Stimulated activated CD4-positive, alpha-beta T cell treated with anti-CD3 and anti-CD28 coated beads, Interleukin-2, amount 100 ng/mL, for 24 hours (primary cell): ENCODE measurements at places on chromosomes 13 and 19.

- DNase-seq: no peak
These were observed 319.7 kb downstream of the KCNRG start for GRCh38 chr13:50334944-50335343.

GRCh38 chr13:73958657-73959397, 175.4 kb downstream of the KLF12 start:
- DNase-seq: no peak

- no peak for DNase-seq
These were observed 359.8 kb upstream of the HTR2A start for GRCh38 chr13:47256618-47257017.

DNA sequence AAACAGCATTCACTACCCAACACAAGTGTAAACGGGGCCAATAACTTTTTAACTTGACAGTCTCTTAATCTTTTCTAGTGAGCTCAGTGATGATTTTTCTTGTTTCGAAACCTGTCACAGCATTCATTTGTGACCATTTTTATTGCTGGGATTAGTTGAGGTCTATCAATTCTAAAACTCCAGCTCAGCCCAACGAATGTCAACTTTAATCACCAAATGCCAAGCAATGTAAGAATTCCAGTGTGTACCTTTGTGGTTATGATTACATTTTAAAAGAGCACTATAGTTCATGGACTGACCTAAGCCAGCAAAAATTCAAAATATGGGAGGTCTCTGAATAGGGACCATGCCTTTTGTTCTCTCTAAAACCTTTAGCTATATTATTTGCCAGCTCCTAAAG, 694.3 kb upstream of the SGCG start:
- DNase-seq: no peak

GRCh38 chr19:58544591-58545285, 874 bp downstream of the TRIM28 start:
- DNase-seq: no peak

GRCh38 chr19:45828945-45829344, 13.8 kb upstream of the RSPH6A start:
- DNase-seq: no peak

- no peak for DNase-seq
These were observed 194.7 kb downstream of the ZNF536 start for GRCh38 chr19:30566681-30567420.

GRCh38 chr19:17227798-17228367, 1.9 kb downstream of the OCEL1 start:
- no peak for DNase-seq

GRCh38 chr19:29841559-29842367, 30.0 kb downstream of the CCNE1 start:
- DNase-seq: no peak

DNA sequence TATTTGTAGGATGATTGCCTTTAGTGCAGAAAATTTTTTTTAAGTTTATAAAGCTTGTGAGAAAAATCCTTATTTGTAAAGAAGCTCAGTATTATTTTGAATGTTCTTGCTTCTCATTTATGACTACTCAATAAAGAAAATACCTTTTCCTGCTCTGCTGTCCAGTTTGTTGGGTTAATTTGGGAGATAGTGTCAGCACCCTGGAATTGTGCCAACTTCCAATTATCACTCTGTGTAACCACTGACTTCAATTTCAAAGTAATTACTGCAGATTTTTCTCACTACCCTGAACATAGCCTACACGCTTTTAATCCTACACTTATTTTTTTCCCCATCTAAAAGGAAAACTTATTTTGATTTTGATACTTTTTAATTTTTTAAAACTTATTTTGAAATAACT, 93.1 kb downstream of the GGACT start:
- no peak for DNase-seq

- DNase-seq: no peak
These were observed 6.9 kb upstream of the OVOL3 start for GRCh38 chr19:36103842-36104552.

DNA sequence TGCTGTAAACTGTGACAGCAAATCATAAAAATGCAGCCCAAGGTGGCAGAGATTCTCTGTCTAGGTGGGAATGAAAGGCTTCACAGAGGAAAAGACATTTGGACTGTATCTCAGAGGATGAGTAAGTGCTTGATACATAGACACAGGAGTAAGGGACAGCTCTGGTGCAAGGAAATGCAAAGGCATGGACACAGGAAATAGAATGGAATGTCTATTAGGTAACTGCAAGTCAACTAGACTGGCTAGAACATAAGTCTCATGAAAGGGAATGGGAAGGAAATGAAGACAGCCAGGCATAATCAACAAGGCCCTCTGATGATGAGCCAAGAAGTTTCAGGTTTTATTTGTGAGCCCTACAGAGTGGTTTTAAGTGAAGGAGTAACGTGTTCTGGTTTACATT, 321.7 kb downstream of the SUCLA2 start:
- DNase-seq: no peak

DNA sequence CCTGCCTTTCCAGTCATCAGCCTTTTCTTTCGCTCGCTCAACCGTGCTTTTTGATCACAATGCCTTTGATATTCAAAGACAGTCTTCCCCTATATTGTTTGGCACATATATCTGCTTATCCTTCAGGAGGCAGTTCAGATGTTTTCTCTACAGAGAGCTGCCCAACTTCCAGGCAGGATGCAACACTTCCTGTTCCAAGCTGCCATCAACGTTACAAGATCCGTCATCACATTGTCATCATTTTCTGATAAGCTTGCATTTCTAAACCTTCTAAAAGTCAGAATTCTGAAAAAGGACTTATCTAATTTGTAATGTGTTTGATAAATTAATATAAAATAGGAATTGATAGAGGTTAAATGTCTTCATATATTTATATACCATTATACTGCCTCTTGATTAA, 574.2 kb downstream of the TBC1D4 start:
- DNase-seq: no peak

DNA sequence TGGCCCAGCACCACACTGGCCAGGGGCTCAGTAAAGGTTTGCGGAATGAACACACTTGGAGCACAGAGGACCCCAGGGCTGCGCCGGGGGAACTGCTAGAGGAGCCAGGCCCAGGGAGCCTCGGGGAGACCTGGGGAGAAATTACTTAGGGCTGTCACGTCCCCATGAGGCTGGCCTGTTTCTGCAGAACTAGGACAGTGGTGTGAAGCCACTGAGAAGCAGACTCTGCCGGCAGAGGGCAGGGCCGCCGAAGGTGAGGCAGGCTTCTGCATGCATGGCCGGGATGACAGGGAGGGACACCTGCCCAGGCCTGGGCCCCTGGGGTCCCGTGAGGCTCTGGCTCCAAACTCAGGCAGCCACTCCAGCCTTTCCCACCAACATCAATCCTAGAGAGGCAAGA, 26.4 kb downstream of the ELAVL1 start:
- DNase-seq: no peak

GRCh38 chr13:23868521-23868920, 20.7 kb downstream of the MIPEP start:
- DNase-seq: no peak

- no peak for DNase-seq
These were observed 22.0 kb upstream of the GPR18 start for GRCh38 chr13:99280166-99280565.

- DNase-seq: no peak
These were observed 15.1 kb downstream of the PCDH8 start for GRCh38 chr13:52833296-52833875.

- DNase-seq: no peak
These were observed 50.9 kb downstream of the CCDC70 start for GRCh38 chr13:51912511-51913225.

GRCh38 chr19:17778968-17779929, 15.7 kb upstream of the B3GNT3 start:
- DNase-seq: no peak

DNA sequence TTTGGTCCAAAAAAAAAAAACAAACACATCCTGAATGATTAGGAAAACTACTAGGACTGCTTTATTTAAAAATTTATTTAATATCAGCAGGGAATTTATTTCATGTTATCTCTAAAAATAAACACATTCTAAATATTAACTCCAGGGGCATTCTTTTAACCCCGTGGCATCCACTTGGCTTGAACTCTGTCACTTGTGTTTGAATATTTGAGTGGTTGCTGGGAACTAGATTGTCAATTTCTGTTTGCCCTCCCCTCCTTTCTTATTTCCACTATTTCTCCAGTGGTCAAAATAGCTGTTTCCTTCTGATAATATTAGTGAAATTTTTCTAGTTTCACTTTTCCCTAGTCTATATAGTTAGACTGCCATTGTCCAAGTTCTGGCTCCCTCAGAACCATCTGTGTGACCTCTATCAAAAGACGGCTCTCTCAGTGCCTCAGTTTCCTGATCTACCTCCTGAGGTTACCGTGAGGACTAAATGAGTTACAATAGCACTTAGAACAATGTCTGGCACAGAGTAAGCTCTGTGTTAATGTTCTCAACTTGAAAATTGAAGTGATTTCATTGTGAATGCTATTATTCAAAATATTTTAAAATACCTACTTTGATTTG, 107.3 kb downstream of the FGF14 start:
- DNase-seq: no peak

DNA sequence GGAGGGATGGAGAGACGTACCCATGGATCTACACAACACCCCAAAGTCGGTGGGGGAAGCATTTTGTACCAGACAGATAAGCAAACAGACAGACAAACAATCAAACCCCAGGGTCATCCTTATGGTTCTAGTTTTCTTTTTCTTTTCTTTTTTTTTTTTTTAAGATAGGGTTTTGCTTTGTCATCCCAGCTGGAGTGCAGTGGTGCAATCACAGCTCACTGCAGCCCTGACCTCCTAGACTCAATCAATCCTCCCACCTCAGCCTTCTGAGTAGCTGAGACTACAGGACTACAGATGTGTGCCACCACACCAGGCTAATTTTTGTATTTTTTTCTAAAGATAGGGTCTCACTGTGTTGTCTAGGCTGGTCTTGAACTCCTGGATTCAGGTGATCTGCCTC, 17.9 kb upstream of the FBL start:
- DNase-seq: no peak

GRCh38 chr13:92967923-92968322, 258.7 kb upstream of the GPC6 start:
- DNase-seq: no peak

GRCh38 chr13:43874504-43875092, 4.9 kb downstream of the CCDC122 start:
- DNase-seq: no peak

GRCh38 chr19:41845051-41845590, 279 bp downstream of the DMRTC2 start:
- no peak for DNase-seq
